ENCODE measurements at places on chromosomes 7 and 10.

GRCh38 chr10:48239618-48240017 lies 34.9 kb downstream of the FRMPD2 start:
- no peak for DNase-seq

DNA sequence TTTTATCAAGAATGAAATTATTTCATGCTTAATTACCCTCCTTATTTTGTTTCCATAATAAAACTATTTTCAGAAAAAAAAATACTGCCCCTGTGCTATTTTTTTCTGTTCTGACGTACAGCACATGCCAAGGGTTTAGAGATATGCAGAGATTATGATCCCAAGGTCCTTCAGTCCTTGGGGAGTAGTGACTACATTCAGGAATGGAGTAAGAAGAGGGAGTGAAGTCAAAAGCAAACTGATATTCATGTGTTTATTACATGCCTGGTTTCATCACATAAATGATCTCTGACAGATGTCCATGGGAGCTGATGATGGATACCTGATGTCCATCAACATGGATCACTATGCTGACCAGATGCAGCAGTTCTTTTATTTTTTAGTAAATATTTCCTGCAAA lies 17.2 kb downstream of the AKAP9 start:
- no peak for DNase-seq

DNA sequence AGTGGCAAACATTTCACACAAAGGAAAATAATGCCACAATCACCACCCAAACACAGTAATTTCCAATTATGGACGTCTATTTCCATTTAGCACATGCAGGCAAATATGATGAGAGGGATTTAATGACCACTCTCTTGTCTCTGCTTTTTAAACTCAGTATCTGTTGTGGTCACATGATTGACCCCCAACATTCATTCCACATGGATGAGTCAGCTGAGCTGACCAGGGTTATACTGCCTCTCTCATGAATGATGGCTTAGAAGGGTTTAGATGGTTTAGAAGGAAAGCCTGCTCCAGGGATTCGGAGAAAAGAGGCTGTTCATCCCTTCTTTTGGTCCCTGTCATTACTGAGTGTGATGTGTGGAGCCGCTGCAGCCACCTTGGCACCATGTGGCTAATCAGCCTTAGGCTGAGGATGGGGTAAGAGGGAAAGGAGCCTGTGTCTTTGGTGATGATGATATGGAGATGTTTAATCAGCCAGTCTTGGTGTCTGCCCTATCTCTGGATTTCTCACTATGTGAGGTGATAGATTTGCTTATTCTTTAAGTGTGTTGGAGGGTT lies 38.2 kb upstream of the JAKMIP3 start:
- no peak for DNase-seq

GRCh38 chr10:90920986-90921666 lies at the start of gene ANKRD1:
Gene ANKRD1, minus strand, starts transcription at chr10:90921087. Its CDS starts 60 bp downstream, at chr10:90921027.
- no peak for DNase-seq

- no peak for DNase-seq
Observed at GRCh38 chr10:90031776-90032175, 330.4 kb downstream of the KIF20B start.

DNA sequence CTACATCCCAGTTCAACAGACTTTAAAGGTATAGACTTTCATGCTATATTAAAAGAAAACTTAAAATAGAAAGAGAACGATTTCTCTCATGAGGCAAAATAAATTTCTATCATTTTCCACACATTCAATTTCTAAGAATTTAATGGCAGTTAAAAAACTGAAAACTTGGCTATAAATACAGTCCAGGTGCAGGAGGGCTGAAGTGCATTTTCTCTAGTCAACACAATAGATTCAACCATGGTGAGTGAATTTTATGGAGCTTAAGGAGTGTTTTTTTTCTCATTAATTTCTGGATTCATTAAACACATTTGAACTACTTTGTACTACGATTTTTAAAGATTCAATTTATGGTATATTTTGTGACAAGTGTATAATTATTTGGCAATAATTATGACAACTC lies 240.8 kb upstream of the SLC26A5 start:
- DNase-seq: peak; percentile 75

- DNase-seq: no peak
Observed at GRCh38 chr10:113650172-113650571, 13.7 kb downstream of the NRAP start.

GRCh38 chr10:111873621-111874135 lies 309.9 kb downstream of the GPAM start:
- DNase-seq: no peak

DNA sequence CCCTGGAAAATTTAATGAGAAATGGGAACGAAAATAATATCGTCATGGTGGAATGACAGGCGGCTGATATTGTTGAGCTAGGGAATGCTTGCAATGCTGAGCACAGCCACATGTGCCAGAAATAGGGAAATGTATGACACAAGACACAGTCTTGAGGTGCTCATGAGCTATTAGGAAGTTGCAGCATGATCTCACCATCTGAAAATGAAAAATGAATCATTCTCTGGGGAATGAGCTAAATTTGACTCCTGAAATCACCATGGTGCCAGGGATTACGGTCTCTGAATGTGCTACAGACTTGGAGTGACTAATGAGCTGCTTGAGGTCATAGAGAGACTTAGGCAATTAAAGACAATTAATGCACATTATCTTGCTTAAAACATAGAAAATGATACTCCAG lies 845.0 kb downstream of the CNTNAP2 start:
- no peak for DNase-seq

DNA sequence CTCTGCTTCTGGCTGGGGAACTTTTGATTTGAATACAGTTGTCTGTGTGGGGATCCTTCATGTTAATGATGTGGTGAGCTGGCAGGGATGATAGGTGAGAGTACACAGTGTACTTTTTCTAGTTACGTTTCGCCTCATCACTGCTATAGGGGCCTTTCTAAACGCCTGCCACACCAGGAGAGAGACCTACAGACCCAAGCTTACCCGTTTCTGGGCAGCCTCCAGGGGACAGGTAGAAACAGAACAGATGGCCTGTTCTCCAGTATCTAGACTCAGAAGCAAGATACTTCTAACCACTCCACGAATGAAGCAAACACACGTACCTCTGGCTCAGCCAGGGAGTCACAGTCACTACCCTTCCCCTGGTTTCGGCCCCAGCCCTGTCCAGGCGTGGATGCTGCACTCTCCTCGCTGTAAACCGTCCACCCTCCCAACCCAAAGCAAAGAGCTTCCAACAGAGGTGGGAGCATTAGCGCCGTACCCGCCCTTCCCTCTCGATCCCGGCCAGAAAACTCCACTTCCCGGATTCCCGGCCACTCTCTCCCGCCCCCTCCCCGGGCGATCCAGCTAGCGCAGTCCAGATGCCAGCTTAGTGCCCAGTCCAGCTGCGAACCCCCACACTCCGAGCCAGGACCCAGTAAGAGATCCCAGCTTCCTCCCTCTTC lies 1.2 kb downstream of the CCDC6 start:
- peak; percentile 19 for DNase-seq

DNA sequence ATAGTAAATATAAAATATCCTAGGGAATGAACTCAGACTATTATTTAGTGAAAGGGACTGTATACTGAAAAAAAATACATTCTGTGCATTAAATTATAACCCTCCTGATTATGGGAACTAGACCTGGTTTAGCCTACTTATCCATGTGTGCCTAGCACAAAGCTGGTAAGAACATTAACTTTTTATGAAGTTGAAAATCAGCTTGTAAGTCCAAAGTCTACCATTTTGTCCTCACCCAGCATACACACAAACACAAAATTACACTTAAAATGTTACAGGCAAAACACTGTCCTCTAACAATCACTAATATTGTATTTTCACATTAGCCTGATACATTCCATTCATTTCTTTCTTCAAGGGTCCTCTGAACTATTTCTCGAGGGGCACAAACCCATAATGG lies 19.9 kb upstream of the NEBL start:
- DNase-seq: no peak

GRCh38 chr7:76193466-76193865 lies 8.2 kb upstream of the SRRM3 start:
- DNase-seq: no peak

DNA sequence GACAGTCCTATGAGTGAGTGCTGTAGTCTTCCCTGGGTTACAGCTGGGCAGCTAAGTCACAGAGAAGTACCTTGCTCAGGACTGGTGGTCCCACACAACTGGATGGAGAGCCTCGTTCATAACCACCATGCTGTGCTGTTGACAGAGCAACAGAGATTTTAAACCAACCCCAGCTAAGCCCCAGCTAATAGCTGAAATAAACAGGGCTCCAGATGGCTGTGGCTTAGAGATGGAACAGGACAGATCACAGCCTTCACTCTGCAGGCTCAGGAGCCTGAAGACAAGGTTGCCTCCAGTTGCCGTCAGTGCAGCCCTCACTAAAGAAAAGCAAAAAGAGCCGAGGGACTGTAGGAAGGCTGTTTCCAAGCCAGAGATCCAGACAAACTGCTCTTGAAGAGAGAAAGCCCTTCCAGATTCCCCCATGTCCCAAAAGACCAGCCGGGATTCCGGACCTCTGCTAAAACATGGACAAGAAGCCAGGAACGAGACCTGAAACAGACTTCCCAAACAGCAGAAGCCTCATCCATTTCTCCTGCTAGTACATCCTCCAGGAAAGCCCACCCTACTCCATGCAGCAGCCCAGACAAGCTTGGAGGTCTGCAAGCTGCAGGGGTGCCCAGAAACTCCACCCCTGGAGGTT lies 4.2 kb downstream of the HTRA1 start:
- DNase-seq: no peak

GRCh38 chr10:612696-613095 lies 76.8 kb downstream of the DIP2C start:
- no peak for DNase-seq

GRCh38 chr7:108578937-108579336 lies 9.3 kb downstream of the DNAJB9 start:
- DNase-seq: no peak

DNA sequence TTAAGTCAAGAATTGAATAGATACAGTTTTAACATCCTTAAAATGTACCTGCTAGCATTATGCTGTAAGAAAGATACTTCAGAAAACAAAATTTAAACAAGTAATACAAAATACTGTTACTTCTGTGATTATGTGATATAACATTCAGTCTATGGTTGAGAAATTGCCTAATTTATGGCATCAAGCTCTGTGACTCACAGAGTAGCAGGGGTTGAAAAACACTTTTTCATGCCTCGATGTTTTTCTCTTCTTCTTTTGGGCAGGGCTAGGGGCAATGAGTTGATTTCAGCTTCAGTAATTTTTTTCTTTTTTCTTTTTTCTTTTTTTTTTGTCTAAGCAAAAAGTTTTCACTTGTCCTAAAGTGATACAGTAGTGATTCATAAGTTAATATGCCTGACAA lies 209.2 kb downstream of the MBL2 start:
- no peak for DNase-seq
